Endothelial cell (in vitro differentiated cells): ENCODE measurements at places on chromosomes 3 and 15.

DNA sequence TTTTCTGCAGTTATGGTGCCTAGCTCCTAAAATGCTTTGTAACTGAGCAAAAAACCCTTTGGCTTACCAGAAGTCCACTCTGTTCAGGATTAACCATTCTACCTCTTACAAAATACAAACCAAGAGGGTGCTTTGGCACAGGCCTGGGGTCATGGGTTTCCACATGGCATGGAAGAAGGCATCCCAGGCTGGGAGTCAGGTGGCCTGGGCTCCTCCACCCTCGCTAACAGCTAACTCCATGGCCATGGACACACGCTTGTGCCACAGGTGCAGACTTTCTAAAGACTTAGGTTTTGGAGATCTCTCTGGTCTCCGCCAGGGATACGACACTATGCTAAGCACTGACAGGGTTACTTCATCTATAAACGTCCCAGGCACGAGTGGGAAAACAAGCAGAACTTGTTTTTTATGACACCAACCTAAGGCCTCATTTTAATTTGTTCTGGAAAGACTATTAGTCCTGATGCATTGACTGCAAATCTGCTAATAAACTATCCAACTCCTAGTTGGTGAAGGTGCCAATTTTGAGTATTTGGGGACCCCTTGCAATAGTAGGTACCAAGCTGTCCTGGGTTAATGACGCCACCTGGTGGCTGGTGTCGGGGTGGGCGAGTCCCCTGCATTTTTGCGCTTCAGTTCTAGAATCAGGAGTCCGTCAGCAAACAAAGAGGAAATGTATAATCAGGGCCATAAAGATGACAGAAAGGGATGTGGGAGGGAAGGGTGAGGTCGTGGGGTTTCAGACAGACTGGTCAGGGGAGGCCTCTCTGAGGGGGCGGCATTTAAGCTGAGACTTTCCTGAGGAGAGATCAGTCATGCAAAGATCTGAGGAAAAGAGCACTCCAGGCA is 10.3 kb upstream of the ALDH1A3 start:
- peak; percentile 41 for DNase-seq

DNA sequence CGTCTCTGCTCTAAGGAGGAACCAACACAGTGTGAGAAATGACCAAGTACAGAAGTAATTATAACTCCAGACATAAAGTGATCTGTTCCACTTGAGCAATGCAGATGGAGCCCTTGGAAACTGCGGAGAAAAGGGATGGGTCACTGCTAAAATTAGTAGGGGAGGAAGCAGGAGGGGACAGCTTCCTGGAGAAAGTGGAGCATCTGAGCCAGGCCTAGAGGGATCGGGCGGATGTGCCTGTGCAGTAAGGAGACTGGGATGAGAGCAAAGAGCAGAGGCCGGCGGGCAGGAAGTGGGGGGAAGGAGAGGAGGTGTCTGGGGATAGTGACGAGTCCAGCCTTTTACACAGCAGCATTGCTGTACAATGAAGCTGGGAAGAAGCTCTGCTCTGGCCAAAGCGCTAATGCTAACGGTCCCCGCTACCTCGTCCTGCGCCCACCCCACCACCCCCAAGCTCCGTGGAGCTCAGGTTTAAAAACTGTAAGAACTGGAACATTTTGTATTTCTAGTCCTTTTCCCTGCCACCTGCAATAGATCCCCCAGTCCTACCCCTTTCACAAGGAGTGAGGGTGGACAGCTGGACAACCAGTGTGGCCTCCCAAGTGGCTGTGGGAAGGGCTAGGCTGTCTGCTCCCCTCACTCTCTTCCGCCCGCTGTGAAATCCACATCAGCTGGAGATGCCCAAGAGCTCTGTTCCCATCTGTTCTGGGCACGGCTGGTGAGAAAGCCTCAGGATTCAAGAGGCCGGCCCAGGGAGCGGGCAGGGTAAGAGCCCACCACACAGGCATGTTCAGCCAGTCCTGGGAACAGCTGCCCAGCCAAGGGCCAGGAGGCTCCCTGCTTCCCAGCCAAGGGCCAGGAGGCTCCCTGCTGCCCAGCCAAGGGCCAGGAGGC is 53.0 kb upstream of the HES1 start:
- peak; percentile 26 for DNase-seq

GRCh38 chr3:121604759-121605158 is 11.6 kb downstream of the FBXO40 start:
- DNase-seq: no peak

DNA sequence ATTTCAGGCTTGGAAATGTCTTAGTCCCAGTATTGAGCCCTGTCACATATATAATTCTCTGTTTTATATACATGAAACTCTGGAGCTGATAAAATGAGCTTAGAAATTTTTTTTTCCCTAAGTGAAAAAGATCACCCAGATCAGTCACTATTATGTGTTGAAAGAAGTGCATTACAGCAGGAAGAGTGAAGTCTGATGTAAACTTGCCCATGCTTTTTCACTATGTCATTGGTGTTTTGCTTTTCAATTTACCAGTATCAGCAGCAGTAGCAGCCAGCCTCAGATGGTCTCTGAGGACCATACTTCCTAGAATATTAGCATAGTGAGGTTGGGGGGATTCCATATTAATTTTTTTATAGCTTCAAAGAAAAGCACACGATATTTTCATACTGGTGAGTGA is 255.6 kb upstream of the KCNH8 start:
- DNase-seq: no peak

- no peak for DNase-seq
Measured at GRCh38 chr3:114192136-114192535, 13.3 kb upstream of the DRD3 start.

DNA sequence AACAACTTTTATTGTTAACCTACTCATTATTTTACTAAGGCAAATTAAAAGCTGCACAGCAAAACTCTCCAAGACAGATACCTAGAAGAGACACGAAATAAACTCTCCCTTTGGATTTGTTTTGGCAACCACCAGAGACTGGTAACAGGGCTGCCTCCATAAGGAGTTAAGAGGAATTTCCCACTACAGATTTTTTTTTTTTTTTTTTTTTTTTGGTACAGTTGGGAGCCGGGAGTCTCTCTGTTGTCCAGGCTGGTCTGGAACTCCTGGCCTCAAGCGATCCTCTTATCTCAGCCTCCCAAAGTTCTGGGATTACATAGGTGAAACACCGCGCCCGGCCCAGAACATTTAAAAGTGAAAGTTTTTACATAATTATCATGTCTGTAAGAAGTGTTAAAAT is 73.6 kb upstream of the VGLL4 start:
- DNase-seq: no peak

DNA sequence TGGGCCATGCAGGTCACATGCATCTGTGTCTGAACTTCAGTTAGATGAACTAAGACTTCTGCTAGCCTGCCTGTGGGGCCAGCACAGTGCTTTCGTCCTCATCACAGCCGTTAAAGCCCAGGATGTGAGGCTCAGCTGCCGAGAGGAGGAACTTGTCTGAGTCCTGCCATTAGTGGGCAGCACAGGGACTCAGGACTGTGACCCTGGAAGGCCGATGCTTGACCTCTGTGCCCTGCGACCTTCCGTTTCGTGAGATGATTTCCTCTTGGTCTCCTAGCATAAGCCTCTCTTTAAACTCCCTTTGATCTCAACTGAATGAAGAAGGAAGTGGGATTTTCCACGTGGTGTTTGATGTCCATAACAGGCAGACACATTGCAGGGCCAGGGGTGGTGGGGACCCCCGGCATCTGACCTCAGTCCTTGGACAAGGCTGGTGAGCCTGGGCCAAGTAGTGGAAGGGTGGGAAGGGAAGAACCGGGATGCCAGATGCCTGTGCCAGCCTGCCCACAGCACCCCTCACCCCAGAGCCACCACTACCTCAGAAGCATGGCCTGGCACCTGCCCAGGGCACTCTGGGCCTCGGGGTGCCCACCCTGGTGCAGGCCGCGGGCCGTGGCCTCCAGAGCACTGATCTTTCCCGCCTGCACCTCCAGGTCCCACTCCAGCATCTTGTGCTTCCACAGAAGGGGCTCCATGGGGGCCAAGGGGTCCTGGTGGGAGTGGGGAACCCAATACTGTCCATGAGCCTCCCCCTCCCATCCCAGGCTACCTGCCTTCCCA is 21.6 kb downstream of the PLA2G4B start:
- DNase-seq: no peak

DNA sequence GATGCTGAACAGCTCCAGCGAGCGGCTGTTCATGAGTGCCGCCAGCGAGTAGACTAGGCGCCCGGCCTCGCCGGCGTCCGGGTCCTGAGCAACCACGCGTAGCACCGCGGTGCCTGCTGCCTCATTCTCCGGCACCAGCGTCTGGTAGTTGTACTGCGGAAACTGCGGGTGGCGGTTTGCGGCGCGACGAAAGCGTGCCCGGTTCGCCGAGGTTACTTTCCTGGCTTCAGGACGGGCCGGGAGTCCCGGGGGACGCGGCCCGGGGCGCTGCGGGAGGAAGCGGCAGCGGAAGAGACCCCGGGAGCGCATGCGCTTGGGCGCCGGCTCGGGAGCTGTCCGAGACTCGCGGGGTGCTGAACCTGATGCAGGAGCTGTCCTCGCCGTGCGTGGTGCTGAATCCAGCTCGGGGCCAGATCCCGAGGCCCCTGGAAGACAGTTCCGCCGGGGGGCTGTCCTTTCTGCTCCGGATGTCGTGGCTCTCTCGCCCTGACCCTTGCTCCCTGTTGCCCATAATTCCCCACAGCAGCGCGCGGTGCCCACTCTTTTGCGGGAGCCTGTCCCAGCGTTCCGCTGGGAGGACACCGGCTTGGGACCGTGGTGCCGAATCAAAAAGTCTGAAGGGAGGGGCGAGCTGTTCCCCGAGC is 1.1 kb downstream of the CELSR3 start:
- peak; percentile 75 for DNase-seq

- no peak for DNase-seq
Measured at GRCh38 chr15:57865294-57865693, 158.8 kb downstream of the POLR2M start.

DNA sequence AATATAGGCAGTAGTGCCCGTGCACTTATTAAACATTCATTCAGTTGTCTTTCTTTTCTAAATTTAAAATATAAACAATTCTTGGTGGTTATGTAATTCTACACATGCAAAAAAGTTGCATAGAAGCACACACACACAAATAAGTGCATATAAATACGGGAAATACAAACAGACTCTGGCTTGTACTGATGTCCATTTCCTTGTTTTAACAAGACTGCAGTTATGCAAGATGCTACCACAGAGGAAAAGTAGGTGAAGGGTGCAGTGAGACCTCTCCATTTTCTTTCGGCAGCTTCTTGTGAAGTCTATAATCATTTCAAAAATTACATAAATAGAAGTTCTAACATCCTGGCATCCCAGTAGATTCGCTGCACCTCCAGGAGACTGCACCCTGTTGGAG is 130.6 kb upstream of the BCL6 start:
- no peak for DNase-seq

DNA sequence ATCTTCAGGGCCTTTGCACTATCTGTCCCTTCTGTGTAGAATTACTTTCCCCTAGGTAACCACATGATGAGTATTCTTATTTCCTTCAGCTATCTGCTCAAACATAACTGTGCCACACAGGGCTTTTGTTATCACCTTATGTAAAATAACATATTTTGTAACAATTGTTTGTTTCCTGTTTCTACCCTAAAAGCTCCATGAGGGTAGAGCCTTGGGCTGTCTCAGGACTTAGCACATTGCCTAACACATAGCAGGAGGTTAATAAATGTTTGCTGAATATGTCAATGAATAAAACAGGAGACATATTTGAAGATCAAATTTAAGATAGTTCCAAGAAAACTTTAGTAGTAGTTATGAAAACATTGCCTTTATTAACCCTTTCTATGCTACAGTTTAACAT is 14.7 kb downstream of the VGLL3 start:
- DNase-seq: no peak

DNA sequence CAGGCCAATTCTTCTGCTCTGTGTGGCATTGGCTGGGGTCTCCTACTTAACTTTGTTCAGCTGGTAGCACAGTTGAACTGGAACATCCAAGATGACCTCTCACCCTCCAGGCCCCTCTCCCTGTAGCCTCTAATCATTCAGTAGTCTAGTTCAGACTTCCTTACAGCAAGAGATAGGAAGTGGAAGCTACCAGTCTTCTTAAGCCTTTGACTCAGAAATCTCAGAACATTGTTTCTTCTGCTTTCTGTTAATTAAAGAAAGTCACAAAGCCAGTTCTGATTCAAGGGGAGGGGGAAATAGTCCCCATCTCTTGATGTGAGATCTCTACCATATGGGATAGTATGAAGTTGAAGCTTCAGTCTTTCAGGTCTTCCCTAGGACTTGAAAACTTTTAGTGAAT is 18.8 kb upstream of the SACM1L start:
- no peak for DNase-seq

- no peak for DNase-seq
Measured at GRCh38 chr15:80444680-80445251, 40.6 kb downstream of the ARNT2 start.

DNA sequence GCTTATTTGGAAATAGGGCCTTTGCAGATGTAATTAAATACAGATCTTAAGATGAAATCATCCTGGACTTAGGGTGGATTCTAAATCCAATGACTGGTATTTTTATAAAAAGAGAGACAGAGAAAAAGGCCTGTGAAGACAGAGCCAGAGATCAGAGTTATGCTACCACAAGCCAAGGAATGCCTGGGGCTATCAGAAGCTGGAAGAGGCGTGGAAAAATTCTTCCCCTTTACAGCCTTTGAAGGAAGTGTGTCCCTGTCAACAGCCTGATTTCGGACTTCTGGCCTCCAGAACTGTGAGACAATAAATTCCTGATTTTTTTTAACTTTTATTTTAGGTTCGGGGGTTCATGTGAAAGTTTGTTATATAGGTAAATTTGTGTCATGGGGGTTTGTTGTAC is 154.1 kb upstream of the CADPS start:
- no peak for DNase-seq

DNA sequence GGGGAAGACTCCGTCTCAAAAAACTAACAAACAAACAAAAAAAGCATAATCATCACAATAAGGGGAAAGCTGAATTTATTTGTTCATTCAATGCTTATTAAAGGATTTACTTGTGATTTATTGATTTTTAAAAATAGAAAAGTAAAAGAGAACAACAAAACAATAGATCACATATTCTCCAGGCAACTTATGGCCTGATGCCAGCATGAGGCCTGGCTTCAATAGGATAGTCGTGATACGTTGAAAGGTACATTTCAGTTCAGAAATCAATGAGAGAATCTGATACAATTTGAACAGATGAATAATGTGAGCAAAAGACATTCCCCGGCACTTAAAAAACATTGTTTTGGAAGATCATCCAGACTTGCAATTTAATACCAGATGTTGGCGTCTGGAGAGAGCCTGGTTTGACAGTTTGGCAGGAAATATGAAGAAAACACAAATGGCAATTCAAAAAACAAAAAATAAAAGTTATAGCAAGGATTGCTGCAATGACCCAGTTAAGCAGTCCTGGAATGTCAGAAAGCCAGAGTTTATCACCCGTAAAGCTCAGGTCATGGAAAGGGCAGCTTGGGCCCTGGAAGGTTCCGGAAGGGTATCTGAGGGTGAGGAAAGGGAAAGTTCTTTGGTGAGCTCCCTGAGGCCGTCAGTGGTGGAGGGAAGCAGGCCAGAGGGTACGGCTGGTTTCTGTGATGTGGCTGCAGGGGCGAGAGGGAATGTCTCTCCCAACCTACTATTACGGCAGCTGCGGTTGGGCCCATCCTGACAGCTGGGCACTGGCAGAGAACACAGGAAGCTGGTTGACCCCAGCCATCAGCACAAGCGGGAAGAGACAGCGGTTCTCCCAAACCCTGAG is 230.2 kb upstream of the HES1 start:
- DNase-seq: no peak

- DNase-seq: peak; percentile 37
Measured at GRCh38 chr3:71305231-71306206, 278.0 kb downstream of the FOXP1 start.

GRCh38 chr3:129500334-129500658 is 28.1 kb upstream of the RHO start:
- no peak for DNase-seq
